Fibroblast of lung (primary cell): ENCODE measurements at places on chromosomes 12 and 14. TPM values are rescaled to one million over a fixed set of nuclear protein-coding genes. Genes with fewer than 3 reads are reported as not detected.

DNA sequence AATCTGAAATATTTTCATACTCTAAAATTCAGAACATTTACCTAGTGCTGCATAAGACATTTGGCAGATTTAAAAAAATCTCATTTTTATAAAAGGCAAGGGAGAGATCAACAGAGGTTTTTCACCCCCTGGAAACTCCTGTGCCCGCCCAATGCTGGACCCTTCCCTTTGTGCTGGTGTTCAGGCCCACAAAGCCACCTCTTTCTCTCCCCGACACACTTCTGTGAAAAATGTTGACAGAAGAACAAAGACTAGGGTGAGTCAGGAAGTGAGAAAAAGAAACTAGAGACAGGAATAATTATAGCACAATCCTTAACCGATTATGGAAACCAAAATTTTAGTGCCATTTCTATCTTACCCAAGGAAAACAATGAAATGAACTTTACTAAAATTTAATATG is 197.7 kb upstream of the STXBP6 start:
- H3K36me3 ChIP-seq, result no peaks in the 10 kb centered on the region
- no peak overlapping the region for H3K27ac ChIP-seq
- DNase-seq, result no peak
- H3K27me3 ChIP-seq, result no peaks in the 10 kb centered on the region
- no peaks in the 10 kb centered on the region for H3K4me1 ChIP-seq

GRCh38 chr14:81169267-81169666 is 51.5 kb downstream of the GTF2A1 start:
- H3K27ac ChIP-seq, result no peak overlapping the region
- no peaks in the 10 kb centered on the region for H3K36me3 ChIP-seq
- no peak for DNase-seq
- H3K4me1 ChIP-seq, result peaks cover 7% of the 10 kb centered on the region
- peak overlapping the region; percentile 68 for H3K4me3 ChIP-seq
- H3K27me3 ChIP-seq, result no peaks in the 10 kb centered on the region

Gene GLT1D1
- polyA plus RNA-seq, result not detected in 2 replicates

Gene TSPAN11
- 0.02 and 0.05 TPM in 2 replicates for polyA plus RNA-seq

Gene NUDT4
- polyA plus RNA-seq, result 56.6 and 60.3 TPM in 2 replicates

- peaks cover 59% of the 10 kb centered on the region for H3K27me3 ChIP-seq
- no peaks in the 10 kb centered on the region for H3K36me3 ChIP-seq
- no peak for DNase-seq
- H3K4me1 ChIP-seq, result no peaks in the 10 kb centered on the region
- H3K4me3 ChIP-seq, result no peak within 1 kb of the TSS
- no peak within 1 kb of the TSS for H3K27ac ChIP-seq
These were observed at the start of gene AQP5 for GRCh38 chr12:49961111-49961922. Gene AQP5, plus strand, starts transcription at chr12:49961872. Its CDS starts 146 bp downstream, at chr12:49962018.

DNA sequence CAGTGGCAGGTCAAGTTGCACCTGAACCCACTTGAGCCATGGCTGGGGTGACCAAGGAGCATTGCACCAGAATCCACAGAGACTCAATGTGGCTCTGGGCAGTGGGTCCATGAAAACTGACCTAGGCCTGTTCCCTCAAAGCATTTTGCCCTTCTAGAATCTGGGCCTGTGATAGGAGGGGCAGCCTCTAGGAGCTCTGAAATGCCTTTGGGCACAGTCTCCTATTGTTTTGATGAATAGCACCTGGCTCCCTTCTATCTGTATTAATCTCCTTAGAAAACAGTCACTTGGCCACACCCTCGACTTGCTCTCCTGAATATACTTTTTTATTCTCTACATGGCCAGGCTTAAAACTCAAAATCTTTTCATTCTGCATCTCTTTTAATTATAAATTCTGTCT is 14.1 kb upstream of the KRAS start:
- H3K27ac ChIP-seq, result no peak overlapping the region
- H3K4me1 ChIP-seq, result no peaks in the 10 kb centered on the region
- H3K36me3 ChIP-seq, result no peaks in the 10 kb centered on the region
- no peak overlapping the region for H3K4me3 ChIP-seq
- no peak for DNase-seq

DNA sequence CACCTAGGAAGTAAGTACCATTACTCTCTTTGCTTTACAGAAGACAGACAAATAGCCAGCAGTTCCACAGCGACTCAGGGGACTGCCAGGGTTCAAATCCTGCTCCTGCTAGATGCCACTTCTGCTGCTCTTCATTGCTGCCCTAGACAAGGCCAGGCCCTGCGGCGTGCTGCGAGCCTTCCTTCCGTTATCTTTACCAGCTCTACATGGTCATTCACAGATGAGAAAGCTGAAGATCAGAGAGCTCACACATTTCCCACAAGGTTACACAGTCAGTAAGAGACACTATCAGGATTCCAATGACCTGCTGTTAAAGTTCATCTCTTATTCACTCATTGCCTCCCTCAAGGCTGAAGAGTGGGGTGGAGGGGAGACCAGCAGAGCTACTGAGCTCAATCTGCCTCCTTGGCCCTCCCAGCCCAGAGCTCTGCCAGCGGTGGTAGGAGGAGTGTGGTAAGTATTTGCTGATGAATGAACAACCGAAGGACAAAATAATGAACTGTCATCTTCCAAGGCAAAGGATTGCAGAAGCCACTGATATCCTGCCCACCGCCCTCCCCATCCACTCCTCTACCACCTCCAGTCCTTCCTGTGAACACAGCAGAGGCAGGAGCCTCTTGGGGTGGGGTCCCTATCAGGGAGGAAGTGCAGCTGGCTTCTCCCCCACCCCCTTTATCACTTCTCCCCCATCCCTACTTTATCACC is 14.6 kb upstream of the HDAC7 start:
- no peak overlapping the region for H3K27ac ChIP-seq
- DNase-seq, result no peak
- H3K27me3 ChIP-seq, result no peaks in the 10 kb centered on the region
- H3K4me3 ChIP-seq, result no peak overlapping the region
- H3K4me1 ChIP-seq, result peaks cover 3% of the 10 kb centered on the region

Gene PZP
- not detected in 2 replicates for polyA plus RNA-seq

GRCh38 chr14:63910583-63911363 is 58.0 kb downstream of the SYNE2 start:
- no peak for DNase-seq
- H3K27ac ChIP-seq, result peak overlapping the region; percentile 38
- H3K4me3 ChIP-seq, result no peak overlapping the region
- H3K27me3 ChIP-seq, result no peaks in the 10 kb centered on the region

Gene NRIP2
- polyA plus RNA-seq, result 0.08 and 0.21 TPM in 2 replicates

Gene TBX5
- polyA plus RNA-seq, result 15.9 and 19.4 TPM in 2 replicates

Gene SSTR1
- polyA plus RNA-seq, result 7.8 and 10.5 TPM in 2 replicates

DNA sequence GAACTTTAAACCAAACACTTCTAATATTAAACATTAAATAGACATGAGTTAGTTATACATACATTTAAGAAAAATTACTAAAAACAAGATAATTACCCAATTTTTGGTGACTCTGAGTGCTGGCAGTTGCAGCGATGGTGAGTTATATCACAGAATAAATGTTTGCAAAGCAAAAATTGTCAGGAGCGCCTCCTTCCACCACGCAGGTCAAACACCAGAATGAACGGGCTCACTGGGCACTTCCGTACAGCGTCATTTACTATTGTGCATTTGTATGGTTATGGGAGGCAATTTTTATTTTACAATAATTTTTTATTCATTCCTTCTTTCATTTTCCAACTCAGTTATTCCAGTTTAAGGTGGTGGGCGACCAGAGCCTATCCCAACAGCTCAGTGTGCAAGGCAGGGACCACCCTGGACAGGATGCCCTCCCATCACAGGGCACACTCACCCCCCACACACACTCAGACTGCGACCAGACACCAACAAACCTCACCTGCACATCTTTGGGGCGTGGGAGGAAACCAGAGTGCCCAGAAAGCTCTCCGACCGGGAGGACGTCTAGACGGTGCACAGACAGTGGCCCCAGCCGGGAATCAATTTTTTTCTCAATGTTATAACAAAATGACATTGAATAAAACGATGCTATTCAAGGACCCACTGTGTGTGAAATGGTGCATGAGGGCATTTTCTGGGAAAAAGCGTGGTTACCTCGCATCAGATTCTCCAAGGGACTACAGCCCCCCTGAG is 67.2 kb downstream of the TESC start:
- peaks cover 6% of the 10 kb centered on the region for H3K36me3 ChIP-seq
- H3K4me1 ChIP-seq, result no peaks in the 10 kb centered on the region
- no peak for DNase-seq
- H3K27ac ChIP-seq, result no peak overlapping the region
- no peak overlapping the region for H3K4me3 ChIP-seq

- H3K27ac ChIP-seq, result no peak overlapping the region
- no peak for DNase-seq
- H3K36me3 ChIP-seq, result peaks cover 5% of the 10 kb centered on the region
- peak overlapping the region; percentile 84 for H3K4me3 ChIP-seq
These were observed 12.7 kb downstream of the AGAP2 start for GRCh38 chr12:57725851-57726150.

DNA sequence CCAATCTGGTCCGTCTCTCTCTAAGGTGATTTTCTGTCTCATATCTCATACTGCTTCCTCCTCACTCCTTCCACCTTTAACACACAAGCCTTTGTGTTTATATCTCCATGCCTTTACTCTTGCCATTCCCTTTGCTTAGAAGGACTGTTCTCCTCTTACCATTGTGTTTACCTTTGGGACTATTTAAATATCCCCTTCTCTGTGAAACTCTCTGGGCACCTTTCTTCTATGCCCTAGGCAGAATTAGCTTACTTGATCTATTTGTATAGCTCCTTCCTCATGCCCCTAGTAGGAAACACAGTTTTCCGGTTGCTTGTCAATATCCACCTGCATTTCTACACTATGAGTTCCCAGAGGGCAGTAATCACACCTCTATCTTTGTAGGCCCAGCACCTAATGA is 3.9 kb upstream of the AMHR2 start:
- no peaks in the 10 kb centered on the region for H3K4me1 ChIP-seq
- no peaks in the 10 kb centered on the region for H3K36me3 ChIP-seq
- no peaks in the 10 kb centered on the region for H3K27me3 ChIP-seq

DNA sequence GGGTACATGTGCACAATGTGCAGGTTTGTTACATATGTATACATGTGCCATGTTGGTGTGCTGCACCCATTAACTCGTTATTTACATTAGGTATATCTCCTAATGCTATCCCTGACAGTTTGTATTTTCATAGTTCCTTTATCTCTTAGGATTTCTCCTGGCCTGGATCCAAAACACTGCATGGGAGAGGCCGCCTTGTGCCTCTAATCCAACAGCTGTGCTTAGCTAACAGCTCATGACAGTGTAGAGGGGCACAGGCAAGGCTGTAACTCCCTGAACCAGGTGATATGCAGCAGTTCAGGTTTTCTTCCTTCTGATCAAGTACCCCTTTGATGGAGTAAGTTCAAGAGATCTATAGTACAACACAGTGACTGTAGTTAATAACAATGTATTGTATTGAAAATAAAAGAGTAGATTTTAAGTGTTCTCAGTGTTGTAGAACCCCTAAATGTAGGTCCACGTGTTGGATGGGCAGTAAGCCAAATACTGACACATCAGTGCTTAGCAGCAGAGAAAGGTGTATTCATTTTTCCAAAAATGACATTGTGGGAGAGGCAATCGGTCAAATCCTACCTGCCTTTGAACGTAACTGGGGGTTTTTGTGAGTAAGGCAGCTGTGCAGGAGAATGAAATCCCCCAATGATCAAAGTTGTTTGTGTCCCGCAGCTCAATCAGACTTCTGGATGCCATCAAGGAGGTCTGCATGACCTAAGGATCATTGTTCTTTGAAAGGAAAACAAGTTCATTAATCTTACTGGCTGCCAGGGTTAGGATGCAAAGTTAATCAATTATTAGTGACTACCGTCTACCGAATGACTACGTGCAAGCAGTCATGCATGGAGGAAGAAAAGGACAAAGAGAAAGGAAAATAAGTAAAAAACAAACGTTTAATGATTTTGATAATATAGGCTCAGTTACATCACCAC is 89.3 kb upstream of the FGD4 start:
- H3K4me3 ChIP-seq, result no peak overlapping the region
- DNase-seq, result no peak
- H3K27ac ChIP-seq, result no peak overlapping the region
- H3K36me3 ChIP-seq, result peaks cover 2% of the 10 kb centered on the region
- H3K27me3 ChIP-seq, result no peaks in the 10 kb centered on the region

DNA sequence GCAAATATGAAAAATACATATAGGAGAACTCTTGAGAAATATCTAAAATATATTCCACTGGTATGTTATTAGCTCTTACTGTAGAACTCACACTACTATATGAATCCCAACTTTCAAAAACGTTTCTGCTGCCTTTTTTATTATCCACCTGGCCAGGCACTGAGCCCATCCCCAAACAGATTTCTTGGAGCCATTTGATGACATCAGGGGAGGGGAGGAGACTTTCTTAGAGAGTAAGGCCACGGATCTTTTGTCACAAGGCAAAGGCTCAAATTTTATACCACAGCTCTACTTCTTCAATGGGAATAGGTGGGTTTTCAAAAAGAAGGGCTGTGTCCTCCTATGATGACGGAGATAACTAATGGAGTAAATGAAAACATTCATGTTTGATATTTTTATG is 83.0 kb downstream of the SLC25A21 start:
- H3K36me3 ChIP-seq, result no peaks in the 10 kb centered on the region
- H3K27me3 ChIP-seq, result no peaks in the 10 kb centered on the region
- no peak for DNase-seq
- no peak overlapping the region for H3K27ac ChIP-seq
- no peak overlapping the region for H3K4me3 ChIP-seq

Gene STYK1
- 0.41 TPM in 1 of 2 replicates, not detected in the other for polyA plus RNA-seq

Gene B4GALNT3
- 0.05 TPM in 1 of 2 replicates, not detected in the other for polyA plus RNA-seq

Gene ASCL1
- not detected in 2 replicates for polyA plus RNA-seq

Gene LPAR5
- polyA plus RNA-seq, result 0.02 and 0.07 TPM in 2 replicates

DNA sequence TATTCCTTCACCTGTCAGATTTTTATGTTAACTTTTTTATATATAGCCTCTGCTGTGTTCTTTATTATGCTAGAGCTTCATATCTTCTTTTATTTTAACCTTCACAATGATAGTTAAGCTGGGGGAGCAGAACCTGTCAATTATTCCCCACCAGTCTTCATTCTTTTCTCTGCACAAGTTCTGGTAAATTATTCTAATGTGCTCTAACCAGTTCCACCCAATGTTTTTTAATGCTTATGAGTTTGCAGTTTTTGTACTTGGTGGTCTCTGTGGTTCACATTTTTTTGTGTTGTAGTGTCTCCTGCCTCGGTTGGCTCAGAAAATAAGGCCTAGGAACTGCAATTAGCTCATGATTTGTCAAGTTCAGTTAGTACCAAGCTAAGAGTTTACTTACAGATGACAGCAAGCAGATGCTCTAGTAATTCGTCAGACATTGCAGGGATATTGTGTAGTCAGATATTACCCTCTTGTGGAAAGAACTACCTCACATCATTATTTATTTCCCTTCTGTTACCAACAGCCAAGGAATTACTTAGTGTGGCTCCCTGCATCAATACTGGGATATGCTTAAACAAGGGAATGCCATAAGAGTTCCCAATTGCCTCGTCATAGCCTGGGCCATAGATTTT is 14.5 kb downstream of the DYRK2 start:
- H3K4me3 ChIP-seq, result no peak overlapping the region
- peaks cover 20% of the 10 kb centered on the region for H3K4me1 ChIP-seq
- no peaks in the 10 kb centered on the region for H3K36me3 ChIP-seq

Gene L3HYPDH
- polyA plus RNA-seq, result 28.7 and 31.7 TPM in 2 replicates

GRCh38 chr12:91965781-91966180 is 179.9 kb downstream of the BTG1 start:
- H3K27ac ChIP-seq, result no peak overlapping the region
- H3K36me3 ChIP-seq, result no peaks in the 10 kb centered on the region
- no peaks in the 10 kb centered on the region for H3K27me3 ChIP-seq

Gene C12orf60
- polyA plus RNA-seq, result 1.1 TPM in 2 replicates

Gene IGF1
- polyA plus RNA-seq, result 0.05 and 0.40 TPM in 2 replicates

Gene SAMD15
- 0.69 and 1.1 TPM in 2 replicates for polyA plus RNA-seq

Gene PELI2
- 15.5 and 17.5 TPM in 2 replicates for polyA plus RNA-seq

Gene CLMN
- polyA plus RNA-seq, result 0.26 and 2.7 TPM in 2 replicates
